ENCODE measurements at places on chromosomes 5 and 9.

- no peak for DNase-seq
These were observed 379.4 kb upstream of the RORB start for GRCh38 chr9:74117731-74118130.

GRCh38 chr9:125106285-125106893 is 36.9 kb downstream of the SCAI start:
- no peak for DNase-seq

- DNase-seq: no peak
These were observed 38.4 kb upstream of the PCA3 start for GRCh38 chr9:76725885-76726284.

- DNase-seq: no peak
These were observed 16.3 kb upstream of the KCNV2 start for GRCh38 chr9:2700909-2701550.

DNA sequence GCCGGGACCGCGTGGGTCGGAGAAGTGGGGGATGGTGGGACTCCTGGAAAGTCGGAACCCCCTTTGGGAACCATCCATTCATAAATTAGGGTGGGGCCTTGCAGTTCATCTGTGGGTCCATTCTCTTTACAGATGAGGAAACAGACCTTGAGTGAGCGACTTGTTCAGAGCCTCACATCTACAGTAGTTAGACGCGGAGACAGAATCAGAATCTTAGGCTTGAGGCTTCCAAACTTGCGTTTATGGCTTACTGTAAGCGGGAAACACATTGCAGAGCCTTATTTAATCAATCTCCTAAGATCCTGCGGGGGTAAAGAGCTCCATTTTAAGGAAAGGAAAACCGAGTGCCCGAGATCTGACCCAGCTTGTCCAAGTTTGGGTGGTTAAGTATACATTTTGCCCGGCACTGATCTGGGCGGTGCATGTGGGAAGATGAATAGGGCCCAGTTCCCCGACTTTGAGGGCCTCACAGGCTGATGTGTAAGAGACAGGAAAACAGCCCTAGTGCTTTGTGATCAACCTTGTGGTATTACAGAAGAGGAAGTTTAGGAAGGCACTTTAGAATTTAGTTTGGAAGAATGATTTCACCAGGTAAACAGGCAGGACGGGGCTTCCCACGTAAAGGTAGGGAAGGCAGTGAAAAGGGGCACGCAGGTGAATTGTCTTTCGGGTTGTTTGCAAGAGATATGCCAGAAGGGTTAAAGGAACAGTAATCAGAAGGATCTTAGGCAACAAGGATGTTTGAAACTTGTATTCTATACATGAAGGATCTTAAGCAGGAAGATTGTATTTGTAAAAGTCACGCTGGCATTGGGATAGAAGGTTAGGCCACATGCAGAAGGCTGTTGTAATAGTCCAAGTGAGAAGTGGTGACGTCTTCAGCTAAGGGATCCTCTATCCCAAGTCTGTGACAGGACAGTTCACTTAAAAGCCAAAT is 744 bp downstream of the TARS1 start:
- peak; percentile 17 for DNase-seq

GRCh38 chr5:179185941-179186411 is 125.8 kb downstream of the ZNF354C start:
- no peak for DNase-seq

DNA sequence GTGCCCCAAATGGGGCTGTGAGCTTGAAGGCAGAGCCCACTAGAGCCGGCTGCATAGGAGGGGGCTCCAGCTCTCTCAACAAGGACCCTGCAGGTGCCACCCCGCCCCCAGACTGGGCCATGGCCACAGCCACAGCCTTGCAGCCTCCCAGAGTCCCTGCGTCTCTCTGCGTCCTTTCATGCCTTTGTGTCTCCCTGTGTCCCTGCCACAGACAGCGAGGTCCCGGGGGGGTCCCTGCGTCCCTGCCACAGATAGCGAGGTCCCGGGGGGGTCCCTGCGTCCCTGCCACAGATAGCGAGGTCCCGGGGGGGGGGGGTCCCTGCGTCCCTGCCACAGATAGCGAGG is 6.3 kb downstream of the NOXA1 start:
- DNase-seq: no peak

- no peak for DNase-seq
These were observed 8.8 kb upstream of the CDK7 start for GRCh38 chr5:69225860-69226259.

GRCh38 chr5:8729437-8729836 is 816.4 kb downstream of the SEMA5A start:
- no peak for DNase-seq

- DNase-seq: no peak
These were observed at the start of gene SPEF2 for GRCh38 chr5:35617435-35618303. Gene SPEF2 (plus strand): TSS chr5:35617863. CDS start chr5:35617998, 135 bp downstream.

DNA sequence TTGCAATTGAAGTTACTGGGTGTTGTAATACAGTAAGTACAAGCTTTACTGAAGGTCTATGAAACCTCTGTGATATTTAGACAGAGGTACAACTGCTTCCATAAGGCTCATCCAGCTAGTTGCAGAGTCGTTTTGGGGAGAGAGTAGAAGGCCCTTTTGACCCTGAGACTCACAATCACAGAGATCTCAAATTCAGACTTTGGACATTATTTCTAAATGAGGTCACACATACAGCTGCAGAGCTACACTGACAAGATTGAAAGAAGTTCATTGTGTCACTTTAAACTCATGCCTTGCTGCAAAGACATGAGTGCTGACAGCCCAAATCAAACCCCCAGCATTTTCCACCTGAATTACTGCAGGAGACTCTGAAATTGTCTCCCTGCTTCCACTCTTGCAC is 205.9 kb upstream of the TMEM161B start:
- DNase-seq: no peak

DNA sequence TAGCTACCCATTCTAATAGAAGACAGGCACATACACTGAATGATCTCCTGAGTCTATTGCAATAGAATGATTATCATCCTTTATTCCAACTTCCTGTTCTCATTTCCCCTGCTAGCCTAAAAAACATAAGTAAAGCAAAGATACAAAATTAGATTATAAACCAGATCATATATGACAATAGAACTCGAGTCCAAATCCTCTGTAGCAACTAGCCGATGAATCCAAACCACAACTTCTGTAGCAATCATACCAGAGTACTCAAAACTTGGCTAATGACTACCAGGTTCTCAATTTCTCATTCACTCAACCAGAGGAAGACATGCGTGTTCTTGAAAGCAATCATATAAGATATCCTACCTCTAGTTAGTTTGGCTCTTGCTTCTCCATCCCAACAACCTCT is 622.1 kb downstream of the PSAT1 start:
- no peak for DNase-seq

GRCh38 chr5:113219695-113220094 is 215.1 kb downstream of the TSSK1B start:
- no peak for DNase-seq

Measured in NCI-H510A (cell line).